Hippocampal formation (tissue), 2 donors: ENCODE measurements at places on chromosomes 6 and 20.

DNA sequence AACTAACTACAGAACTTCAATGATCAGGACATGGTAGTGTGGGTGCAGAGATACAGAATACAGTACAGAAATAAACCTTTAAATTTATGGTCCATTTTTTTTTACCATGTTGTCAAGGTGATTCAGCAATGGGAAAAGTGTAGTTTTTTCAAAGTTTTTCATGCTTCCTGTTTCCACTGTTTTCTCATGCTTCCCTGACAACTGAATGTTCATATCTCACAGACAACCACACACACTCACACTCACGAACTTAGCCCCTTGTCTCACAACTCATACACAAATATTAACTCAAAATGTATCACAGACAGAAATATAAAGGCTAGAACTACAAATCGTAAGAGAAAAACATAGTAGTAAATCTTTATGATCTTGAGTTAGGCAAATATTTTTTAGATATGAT is 232.6 kb upstream of the CDYL start:
- DNase-seq = no peak

DNA sequence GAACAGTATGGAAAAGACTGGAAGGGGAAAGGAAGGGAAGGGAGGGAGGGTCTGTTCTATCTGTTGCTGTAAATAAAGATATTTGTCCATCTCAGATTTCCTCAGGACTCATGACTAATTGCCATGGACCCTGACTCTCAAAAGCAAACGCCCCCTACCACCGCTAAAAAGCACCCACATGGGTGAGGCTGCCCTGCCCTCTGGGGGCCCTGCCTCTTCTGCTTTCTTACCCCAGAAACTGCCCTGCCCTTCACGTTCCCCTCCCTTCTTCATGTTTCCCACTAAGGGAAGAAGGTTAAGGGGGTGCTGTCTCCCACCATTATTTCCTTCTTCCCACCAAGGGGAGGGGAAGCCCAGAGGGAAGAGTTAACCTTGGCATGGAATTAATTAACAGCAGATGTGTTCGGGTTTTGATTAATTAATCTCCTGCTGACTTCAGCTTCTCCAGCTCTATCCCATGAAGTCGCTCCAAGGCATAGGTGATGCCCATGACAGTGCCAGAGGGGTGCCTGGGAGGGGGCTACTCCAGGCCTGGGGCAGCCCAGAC is 16.0 kb downstream of the MDFI start:
- DNase-seq = no peak

- no peak for DNase-seq
Measured at GRCh38 chr6:148842296-148843019, 95.6 kb downstream of the UST start.

DNA sequence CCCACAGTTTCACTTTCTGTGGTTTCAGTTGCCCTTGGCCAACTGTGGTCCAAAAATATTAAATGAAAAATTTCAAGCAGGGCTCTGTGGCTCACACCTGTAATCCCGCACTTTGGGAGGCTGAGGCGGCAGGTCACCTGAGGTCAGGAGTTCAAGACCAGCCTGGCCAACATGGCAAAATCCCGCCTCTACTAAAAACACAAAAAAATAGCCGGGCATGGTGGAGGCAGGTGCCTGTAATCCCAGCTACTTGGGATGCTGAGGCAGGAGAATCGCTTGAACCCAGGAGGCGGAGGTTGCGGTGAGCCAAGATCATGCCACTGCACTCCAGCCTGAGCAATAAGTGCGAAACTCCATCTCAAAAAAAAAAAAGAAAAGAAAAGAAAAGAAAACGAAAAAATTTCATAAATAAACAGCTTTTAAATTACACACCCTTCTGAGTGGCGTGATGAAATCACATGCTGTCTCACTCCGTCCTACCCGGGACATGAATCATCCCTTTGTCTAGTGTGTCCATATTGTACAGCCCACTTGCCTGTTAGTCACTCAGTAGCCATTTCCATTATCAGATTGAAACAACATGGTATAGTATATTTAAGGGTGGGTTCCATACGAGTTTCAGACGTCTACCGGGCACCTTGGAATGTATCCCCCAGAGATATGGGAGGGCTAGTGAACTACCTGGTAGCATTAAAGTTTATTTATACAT is 11.7 kb downstream of the PTPRK start:
- DNase-seq = peak; percentile 71

DNA sequence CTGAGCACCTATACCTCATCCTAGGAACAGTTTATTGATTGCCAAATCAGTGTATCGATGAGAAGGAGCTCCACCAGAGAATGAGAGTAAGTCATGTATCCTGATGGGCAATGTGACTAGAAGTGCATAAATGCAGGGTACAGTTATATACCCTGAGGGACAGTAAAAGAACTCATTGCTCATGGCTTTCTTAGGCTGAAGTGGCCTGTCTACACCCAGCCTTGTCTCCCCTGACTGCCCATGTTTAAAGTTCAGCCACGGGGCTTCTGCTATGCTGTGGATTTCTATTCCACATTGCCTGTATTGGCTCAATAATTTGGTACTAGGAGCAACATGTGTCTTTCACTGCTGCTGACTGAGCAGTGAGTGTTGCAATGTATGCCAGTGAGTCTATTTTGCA is 400.4 kb upstream of the IMPG1 start:
- DNase-seq = no peak

DNA sequence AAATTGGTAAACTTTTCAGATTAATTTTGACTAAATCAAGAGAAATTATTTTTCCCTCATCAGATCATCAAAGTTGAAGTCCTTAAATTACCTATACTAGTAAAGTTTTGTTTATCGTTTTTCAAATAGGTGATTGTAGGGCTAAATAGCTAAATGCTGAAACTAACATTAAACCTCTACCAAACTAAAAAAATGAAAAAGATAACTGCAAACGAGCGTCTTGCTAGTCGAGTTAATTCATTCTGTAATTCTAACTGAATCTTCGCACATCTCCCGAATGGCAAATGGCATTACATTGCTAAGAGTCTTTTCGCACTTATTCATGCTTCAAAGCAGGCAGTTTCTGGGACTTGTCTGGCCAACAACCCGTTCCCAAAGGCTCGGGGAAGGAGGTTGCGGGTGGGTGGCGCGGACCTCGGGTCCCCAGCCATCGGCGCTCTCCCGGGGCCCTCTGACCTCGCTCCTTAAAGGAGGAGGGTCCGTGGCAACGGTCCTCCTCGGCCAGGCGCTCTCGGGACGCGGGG is 43.8 kb downstream of the POPDC3 start:
- DNase-seq = no peak

- no peak for DNase-seq
Measured at GRCh38 chr6:127162836-127163235, 44.4 kb downstream of the RSPO3 start.

DNA sequence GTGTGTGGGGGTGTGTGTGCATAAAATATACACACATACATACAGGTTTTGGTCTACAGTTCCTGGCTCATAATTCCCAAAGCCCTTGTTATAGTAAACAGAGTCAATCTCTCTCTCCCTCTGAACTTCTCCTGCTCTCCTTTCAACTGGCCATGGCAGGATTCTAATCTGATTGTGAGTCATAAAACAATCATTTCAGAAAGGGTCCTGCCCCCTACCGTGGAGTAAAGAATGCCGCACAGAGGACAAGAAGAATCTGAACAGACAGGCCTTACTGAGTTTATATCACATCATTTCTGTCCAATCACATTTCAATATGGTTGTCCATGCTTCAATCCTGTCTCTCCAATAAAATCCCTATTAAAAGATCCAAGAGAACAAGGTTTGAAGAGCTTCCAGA is 416.9 kb downstream of the FRK start:
- no peak for DNase-seq

DNA sequence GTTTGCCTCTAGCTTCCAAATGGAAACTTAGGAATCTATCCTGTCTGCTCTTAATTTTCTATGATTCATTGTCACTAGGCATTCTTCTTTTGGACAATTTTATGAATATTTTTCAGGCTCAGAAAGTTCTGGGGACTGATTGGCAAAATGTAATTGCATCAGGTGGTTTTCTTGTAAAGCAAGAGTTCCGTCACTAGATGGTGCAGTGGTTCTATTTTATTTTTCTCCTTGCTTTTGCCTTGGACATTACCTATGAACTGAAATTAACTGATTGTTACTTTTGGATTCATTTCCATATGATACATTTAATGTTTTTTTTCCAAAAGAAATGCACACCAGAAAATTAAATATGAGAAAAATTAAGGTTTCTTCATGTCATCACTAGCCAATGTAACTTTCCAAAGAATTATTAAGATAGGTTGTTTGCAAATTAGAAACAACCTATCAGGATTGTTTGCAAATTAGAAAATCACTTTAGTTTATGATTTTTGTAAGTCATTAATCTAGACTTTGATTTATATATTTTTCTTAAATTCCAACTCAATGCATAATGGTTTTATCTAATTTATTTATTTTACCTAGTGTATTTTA is 48.0 kb downstream of the TMEM170B start:
- no peak for DNase-seq

DNA sequence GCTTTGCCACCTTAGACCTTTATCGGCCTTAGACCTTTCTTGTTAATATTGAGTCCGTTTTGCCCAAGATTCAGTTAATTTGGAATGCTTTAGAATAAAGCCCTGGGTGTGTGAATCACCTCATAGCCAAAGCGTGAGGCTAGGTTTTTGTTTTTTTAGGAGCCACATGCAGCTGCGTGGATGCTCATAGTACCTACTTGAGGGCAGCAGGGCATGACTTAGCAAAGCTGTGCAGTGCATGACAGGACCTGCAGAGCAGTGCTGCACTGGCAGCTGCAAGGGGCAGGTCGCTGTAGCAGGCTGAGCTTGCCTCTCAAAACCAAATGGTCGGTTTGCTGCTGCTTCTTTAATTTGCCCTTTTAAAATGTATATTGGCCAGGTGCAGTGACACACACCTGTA is 116.1 kb downstream of the JAG1 start:
- DNase-seq = no peak

GRCh38 chr6:1485678-1486077 is 96.3 kb downstream of the FOXF2 start:
- DNase-seq = no peak

- DNase-seq = no peak
Measured at GRCh38 chr6:42279144-42279781, 61.6 kb upstream of the MRPS10 start.

DNA sequence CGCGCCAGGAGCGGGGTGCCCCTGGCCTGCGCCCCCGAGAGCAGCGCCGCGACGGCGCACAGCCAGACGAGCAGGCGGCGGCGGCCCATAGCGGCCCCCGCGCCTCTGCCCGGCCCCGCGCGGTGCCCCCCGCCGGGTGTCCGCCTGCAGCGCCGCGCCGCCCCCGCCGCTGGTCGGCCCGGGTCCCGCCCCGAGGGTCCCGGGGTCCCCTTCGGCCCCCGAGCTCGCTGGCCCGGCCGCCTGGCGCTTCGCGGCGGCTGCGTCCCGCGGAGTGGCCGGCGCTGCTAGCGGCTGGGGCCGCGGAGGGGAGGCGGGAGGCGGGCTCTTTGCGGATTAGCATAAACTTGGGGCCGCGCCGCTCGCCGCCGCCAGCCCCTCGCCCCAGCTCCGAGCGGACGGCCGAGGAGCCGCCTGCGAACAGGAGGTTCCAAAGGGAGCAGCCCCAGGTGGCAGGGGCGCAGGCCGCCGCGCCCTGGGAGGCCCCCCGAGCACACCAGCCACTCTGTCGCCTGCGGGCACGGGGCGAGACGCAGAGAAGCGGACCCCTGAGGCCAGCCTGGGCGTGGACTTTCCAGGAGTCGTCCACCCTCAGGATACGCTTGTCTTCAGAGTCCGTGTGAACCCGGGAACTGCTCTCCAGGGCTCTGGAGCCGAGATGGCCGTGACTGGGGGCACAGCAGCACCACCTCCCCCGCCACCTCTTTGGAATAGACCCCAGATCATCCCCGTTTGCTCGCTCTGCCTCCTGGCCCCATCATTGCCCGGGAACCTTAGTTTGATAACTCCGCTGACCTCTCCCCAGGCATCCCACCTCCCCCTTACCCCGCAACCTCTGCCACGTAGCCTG is at the start of gene EMILIN3:
Gene EMILIN3 (minus strand): TSS at position 273 of the 847 bp plus-strand sequence. CDS start 184 bp downstream, at position 89.
- DNase-seq = no peak

DNA sequence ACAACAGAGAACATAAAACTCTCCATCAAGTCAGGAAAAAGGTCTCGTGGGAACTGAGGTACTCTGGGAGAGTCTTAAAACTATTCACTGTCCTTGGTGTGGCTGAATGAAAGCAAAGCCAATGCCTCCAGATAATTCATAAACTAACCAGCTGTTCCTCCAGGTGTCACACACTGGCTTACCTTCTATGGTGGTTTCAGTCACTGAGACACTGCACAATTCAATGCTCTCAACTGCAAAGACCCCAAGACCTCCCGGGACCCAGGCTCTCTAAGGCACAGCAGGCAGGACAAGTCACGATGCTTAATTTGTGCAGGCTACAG is 100.8 kb downstream of the GMPR start:
- DNase-seq = no peak

DNA sequence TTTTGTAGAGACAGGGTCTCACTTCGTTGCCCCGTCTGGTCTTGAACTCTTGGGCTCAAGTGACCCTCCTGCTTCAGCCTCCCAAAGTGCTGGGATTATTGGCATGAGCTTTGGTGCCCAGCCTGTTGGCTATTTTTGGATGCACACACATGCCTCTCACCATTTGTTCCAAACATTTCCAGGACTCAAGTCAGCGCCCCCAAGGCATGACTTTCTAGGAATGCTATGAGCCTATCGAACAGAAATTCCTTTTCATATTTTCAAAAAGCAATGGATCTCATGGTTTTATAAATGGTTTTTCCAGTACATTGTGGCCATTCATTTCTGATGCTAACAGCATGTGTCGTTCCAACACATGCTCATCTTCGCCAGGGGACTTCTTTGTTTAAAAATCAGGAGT is 119.3 kb upstream of the NAA20 start:
- DNase-seq = no peak

DNA sequence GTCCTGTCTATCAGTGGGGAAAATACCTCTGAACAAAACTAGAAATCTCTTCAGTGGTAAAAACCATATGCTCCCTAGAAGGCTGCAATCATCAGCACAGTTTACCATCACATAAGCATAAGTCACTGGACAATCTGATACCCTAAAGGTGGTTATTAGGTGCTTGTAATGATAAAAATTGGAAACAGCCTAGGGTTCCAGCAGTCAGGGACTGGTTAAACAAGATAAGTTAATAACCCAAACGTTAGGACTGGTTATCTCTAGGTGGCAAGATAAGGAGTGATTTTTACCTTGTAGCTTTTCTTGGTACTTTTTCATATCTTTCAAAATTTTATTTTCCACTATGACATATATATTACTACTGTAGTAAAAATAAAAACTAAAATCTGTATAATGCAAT is 11.0 kb downstream of the ECI2 start:
- DNase-seq = no peak

DNA sequence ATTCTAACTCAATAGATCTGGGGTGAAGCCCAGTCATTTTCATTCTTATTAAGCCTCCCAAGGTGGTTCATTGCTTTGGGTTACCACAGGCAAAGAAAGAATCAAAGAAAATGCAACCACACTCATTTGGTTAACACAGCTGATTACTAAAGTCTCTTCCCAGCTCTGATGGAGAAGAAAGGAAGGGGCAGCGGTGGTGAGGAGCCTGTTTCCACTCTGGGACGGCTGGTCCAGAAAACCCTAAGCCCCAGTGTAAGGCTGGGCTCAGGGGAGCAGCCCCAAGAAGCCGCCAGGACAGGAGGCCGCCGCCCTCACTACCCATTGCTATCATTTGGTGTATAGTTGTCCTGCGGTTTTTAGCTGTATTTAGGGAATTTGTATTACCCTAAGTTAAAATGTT is 226.9 kb downstream of the CD83 start:
- DNase-seq = no peak
